DND-41 (cell line): ENCODE measurements at places on chromosomes 12 and 14.

GRCh38 chr12:22477894-22478287 lies 66.5 kb downstream of the C2CD5 start:
- DNase-seq, result no peak

DNA sequence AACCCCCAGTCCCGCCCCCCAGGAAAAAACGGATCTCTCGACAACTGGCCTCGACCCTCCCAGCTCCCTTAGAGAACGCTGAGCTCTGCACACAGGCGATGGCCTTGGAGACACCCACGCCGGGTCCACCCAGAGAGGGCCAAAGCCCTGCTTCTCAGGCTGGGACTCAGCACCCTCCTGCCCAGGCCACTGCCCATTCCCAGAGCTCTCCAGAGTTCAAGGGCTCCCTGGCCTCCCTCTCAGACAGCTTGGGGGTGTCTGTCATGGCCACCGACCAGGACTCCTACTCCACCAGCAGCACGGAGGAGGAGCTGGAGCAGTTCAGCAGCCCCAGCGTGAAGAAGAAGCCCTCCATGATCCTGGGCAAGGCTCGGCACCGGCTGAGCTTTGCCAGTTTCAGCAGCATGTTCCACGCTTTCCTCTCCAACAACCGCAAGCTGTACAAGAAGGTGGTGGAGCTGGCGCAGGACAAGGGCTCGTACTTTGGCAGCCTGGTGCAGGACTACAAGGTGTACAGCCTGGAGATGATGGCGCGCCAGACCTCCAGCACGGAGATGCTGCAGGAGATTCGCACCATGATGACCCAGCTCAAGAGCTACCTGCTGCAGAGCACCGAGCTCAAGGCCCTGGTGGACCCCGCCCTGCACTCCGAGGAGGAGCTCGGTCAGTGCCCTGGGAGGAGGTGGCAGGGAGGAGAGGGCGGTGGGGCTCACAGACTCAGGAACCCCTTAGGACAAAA lies 95.8 kb downstream of the LGMN start:
- DNase-seq, result no peak

DNA sequence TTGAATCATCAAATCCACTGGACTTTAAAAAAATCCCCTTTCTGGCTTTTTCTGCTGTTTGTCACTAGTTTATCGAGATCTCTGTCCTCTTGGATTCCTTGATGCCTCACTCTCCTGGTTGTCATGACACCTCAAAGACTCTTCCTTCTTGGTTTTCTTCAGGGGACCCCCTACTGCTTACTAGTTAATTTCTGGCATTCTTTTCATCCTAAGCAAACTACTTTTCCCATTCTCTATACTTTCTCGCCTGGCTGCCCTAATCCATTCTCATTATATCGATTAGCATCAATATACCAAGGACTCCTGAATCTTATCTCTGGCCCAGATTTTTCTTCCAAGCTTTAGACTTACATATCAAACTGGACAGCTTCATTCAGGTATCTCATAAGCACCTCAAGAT lies 98.6 kb downstream of the NEDD1 start:
- DNase-seq, result no peak

DNA sequence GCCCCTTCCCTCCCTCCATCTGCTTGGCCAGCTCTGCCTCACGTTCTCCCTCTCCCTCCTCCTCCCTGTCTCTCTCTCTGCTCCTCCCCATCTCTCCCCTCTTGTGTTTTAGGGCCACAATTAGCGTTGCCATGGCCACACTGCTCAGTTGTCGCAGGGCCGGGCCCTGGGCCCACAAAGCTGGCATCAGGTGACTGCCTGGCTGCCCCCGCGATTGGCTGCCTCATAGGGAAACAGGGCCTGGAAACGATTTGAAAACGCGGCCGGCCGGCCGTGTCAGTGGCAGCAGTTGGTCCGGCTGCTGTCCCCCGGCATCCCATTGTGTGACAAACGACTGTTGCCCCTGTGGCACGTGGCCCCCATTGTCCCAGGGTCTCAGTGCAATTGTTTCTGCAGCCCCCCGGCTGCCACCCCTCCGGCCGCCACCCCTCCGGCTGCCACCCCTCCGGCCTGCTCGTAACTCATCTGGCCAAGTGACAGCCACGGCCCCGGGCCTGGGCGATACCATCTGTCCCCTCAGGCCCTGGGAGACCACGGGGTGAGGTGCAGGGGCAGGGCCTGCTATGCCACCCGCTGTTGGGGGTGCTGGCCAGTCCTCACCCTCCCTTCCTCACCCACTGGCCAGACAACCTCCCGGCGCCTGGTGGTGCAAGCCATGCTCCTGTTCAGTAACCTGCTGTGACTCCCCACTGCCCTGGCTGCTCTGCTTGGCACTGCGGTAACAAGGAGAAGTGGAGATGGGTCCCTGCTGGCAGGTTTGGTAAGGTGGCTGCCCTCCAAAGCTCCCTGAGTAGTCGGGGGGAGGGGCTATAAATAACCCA lies 17.4 kb downstream of the FOXN4 start:
- no peak for DNase-seq

- no peak for DNase-seq
Measured at GRCh38 chr14:91095178-91095577, 18.7 kb upstream of the DGLUCY start.

GRCh38 chr12:6868211-6869048 lies 1.1 kb downstream of the TPI1 start:
- DNase-seq, result peak; percentile 33

DNA sequence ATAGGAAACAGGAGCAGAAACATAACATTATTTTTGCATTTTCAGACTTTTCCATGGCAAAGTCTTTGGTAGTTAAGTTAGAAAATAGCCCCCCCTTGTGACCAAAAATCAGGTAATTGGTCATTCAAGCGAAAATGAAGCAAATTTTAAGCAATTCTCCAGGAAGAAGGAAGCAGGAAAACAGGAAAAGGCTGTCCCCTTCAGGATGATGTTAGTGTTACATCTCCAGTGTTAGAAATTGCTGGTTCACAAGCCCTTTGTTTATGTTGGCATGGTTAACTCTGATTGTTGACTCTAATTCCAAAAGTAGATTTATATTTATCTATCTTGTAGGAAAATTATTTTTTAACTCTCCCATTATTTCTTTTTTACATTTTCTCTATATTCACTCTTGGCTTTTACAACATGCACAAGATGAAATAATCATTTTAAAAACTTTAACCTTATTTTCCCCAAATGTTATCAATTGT lies 18.8 kb upstream of the GAS2L3 start:
- peak; percentile 8 for DNase-seq

GRCh38 chr14:83251402-83251801 lies 1717.7 kb upstream of the SEL1L start:
- no peak for DNase-seq

DNA sequence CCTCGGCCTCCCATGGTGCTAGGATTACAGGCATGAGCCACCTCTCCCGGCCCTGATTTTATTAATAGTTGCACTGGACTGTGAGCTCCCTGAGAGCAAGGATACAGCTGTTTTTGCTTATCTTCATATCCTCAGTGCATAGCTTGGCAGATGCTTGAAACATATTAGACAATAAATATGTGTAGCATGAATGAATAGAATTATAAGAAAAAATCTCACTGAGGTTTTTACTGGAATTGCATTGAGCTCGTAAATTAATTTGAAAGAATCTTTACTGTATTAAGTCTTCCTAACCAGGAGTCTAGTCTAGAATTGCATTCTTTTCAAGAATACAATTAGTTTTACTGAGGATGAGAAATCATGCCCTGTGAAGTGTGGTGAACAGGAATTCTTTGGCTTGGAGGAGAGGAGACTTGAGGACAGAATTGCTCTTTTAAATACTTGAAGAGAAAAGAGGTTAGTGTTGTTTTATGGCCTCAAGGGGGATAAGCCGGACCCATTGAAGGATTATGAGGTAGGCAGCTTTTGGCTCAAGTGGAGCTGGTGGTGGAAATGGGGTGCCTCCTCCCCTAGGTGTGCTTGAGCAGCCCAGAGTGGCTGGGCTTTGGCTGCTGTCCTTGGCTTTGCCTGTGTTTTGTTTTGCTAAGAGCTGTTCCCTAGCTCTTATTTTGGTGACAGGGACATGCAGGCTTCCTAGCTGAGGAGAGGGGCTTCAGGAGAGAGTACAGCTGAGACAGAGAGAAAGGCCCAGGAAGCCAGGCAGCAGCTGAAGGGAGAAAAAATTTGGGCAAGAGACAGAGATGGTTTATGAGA lies 34.0 kb downstream of the PLEKHD1 start:
- DNase-seq, result no peak

DNA sequence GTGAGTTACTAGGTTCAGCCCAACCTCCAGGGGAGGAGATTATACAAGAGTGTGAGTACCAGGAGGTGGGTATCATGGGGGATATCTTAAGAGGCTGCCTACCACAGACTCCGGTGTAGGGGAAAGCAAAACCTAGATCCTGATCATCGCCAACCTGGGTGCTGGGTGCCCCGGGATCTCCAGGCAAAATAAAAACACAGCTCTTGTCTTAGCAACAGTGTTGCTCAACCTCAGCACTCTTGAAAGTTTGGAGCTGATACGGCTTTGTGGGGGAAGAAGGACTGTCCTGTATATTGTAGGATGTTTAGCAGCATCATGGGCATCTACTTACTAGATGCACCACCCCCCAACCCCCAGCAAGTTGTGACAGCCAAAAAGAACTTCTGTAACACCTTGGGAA lies 74.5 kb downstream of the CCDC60 start:
- no peak for DNase-seq

DNA sequence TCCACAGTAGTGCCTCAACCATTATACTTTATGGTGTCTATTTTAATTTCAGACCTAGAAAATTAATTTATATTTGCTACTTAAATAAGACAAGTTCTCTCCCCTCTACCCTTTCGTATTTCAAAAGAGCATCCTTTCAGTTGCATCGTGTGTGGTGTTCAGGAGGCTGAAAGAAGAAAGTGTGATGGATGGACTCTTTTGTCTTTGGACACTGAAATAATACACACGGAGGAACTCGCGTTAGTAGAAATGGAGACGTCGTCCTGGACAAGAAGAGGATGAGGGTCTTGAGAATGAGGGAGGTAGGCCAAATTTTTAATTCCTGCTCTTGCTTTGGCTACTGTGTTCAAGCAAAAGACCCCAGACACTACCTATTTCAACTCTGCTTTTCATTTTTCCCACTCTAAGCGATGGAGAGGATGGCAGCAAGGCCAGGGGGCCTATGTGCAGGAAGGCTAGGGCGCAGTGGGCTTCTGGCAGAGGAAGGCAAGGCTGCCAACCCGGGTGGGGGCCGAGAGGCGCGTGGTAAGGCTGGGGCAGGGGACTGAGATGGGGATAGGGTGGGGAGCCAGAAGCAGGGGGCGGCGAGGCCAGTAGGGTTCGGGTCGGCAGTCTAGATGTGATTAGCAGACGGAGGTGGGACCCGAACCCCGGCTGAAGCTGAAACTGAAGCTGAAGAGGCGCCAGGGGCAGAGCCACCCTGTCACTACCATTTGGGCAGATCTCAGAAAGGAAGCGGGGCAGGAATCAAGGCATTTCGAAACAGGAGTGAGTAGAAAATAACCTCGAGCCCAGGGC lies 722 bp downstream of the TMED8 start:
- peak; percentile 58 for DNase-seq

GRCh38 chr12:48454667-48455066 lies 17.7 kb upstream of the ANP32D start:
- DNase-seq, result no peak

DNA sequence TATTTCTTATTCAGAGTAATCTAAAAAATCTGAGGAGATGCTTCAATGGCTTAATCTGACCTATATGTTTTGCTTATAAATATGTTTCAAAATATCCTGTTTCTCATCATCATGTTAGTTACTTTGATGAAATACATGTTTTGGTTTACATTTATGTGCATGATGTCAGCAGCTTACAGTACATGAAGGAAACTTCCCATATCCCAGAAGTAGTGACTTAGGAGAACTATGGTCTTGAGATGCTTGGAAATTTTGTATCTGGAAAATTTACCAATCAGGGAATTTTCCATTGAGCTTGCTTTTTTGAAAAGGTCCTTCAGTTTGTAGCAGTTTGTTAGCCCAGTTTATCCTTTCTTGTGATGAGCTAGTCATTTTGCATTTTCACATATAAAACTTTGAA lies 73.3 kb downstream of the RASSF8 start:
- DNase-seq, result no peak

- DNase-seq, result no peak
Measured at GRCh38 chr12:72271451-72272090, 599 bp upstream of the TRHDE start.

DNA sequence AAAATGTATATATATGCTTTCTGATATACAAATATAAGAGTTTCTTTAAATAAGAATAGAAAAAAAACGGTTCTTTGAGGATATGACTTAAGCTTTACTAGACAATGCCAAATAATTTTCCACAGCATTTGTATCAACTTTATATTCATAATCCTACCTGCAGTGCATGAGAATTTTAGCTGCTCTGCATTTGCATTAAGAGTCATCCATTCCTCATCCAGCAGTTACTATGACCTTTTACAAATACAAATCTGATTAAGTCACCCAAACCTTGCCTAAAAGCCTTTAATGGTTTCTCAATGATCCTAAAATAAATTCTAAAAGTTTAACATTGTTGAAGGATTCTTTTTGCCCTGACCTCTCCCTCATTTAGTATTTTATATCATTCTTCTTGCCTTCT lies 116.5 kb downstream of the MGAT4C start:
- DNase-seq, result no peak
